Hematopoietic multipotent progenitor cell treated with erythropoietin and hydrocortisone succinate and interleukin-3 and kit ligand, for 15 days (in vitro differentiated cells): ENCODE measurements at places on chromosomes 3 and 15.

DNA sequence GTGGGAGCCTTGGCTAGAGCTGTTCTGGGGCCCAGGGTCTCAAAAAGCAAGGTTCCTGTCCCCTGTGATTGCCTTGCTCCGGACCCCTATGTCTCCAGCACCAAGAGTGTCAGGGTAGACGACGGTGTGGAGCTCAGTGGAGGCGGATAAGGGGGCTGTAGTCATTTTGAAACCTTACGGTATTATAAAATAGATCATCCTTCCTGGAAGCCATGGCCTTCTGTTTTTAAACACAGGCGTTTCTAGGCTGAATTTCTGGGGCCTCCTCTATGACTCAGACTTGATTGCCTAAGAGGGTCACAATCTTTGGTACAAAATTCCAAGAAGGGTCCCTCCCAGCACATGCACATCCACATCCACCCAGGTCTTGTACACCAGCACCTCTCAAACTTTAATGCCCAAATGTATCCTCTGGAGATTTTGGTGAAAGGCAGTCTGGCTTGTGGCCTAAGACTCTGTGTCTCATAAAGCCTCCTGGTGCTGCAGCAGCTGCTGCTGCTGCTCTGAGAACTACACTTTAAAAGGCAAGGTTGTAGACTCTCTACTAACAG is 70.5 kb upstream of the XCR1 start:
- no peak for DNase-seq

DNA sequence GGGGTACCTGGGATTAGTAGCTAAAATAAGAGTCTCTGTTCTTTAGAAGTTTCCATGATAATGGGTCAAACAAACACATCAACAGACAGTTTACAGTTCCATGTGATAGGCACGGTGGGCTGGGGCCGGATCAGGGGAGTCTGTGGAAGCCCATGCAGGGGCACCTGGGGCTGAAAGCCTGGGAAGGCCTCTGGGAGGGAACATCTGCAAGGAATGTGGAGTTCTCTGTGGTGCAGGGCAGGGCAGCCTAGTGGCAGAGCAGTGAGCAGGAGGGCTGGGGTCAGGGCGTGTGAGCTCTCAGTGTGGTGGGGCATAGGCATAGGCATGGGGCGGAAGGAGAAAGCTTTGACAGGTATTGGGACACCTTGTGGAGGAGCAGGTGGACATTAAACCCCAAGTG is 207.7 kb upstream of the TRIM42 start:
- DNase-seq: no peak

- no peak for DNase-seq
Observed at GRCh38 chr3:65033576-65033975, 345.8 kb upstream of the ADAMTS9 start.

- DNase-seq: no peak
Observed at GRCh38 chr15:72980661-72981060, 71.6 kb upstream of the NEO1 start.

- no peak for DNase-seq
Observed at GRCh38 chr3:184648636-184649035, 63.2 kb downstream of the MAGEF1 start.

GRCh38 chr3:42102571-42102970 is 11.4 kb downstream of the TRAK1 start:
- no peak for DNase-seq

DNA sequence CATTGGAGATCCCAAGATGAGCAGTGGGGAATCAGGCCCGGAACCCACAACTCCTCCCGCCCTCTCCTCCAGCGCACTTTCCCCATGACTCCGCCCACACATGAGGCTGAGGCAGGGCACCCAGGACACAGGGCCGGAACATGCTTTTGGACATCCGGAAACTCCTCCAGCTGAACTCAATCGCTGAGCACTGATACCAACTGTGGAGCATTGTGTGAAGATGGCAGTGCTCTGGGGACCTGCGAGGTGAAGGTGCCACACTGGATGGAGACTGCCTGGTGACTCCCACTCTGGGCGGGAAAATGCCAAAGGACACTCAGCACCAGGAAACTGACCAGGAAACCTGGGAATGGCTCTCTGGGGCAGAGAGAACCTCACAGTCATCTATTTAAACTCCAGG is 189.1 kb downstream of the FAM43A start:
- no peak for DNase-seq
